Tracheal epithelial cell (primary cell): ENCODE measurements at places on chromosomes 3 and 15. TPM values are rescaled to one million over a fixed set of nuclear protein-coding genes. Genes with fewer than 3 reads are reported as not detected.

Gene GMPS
- 35.9 and 44.5 TPM in 2 replicates for total RNA-seq

Gene DLEC1
- not detected in 2 replicates for total RNA-seq

Gene RTP1
- total RNA-seq: not detected in 2 replicates

Gene PLXNB1
- total RNA-seq: 74.7 and 103 TPM in 2 replicates

Gene C2CD4A
- total RNA-seq: 0.21 and 0.48 TPM in 2 replicates

Gene PARP15
- not detected in 2 replicates for total RNA-seq

Gene P2RY1
- total RNA-seq: 5.1 and 21.1 TPM in 2 replicates

Gene SI
- not detected in 2 replicates for total RNA-seq

Gene CLDN11
- total RNA-seq: 0.43 and 7.5 TPM in 2 replicates

Gene FHIT
- total RNA-seq: 2.7 and 3.4 TPM in 2 replicates

Gene CYP8B1
- total RNA-seq: not detected in 2 replicates

Gene HTR3E
- not detected in 2 replicates for total RNA-seq

Gene PTPN23
- 14.9 and 16.8 TPM in 2 replicates for total RNA-seq

Gene CCDC80
- total RNA-seq: 3.0 and 26.5 TPM in 2 replicates

Gene NR2E3
- total RNA-seq: under 0.01 TPM in 1 of 2 replicates, not detected in the other

Gene LRRC28
- 11.3 and 18.8 TPM in 2 replicates for total RNA-seq

Gene MLF1
- total RNA-seq: 4.9 and 10.4 TPM in 2 replicates

Gene CCR1
- total RNA-seq: not detected in 2 replicates

Gene ZPLD1
- 1.7 and 12.8 TPM in 2 replicates for total RNA-seq

Gene RBMS3
- 3.2 and 19.3 TPM in 2 replicates for total RNA-seq

Gene CD200R1
- total RNA-seq: 0.24 TPM in 1 of 2 replicates, not detected in the other

Gene FBXW12
- total RNA-seq: not detected in 2 replicates

Gene CCDC39
- not detected in 2 replicates for total RNA-seq

Gene JMJD7
- 10.8 and 34.3 TPM in 2 replicates for total RNA-seq

Gene IGSF11
- total RNA-seq: not detected in 2 replicates

Gene EPHA3
- under 0.01 and 0.48 TPM in 2 replicates for total RNA-seq

Gene C3orf22
- not detected in 2 replicates for total RNA-seq

Gene DISP2
- total RNA-seq: under 0.01 TPM in 2 replicates

Gene NR1I2
- total RNA-seq: not detected in 2 replicates

Gene EXD1
- 0.21 and 0.72 TPM in 2 replicates for total RNA-seq

Gene ZNF80
- not detected in 2 replicates for total RNA-seq

Gene ARID3B
- total RNA-seq: 2.8 and 5.1 TPM in 2 replicates

Gene FAM227B
- total RNA-seq: 2.2 and 2.8 TPM in 2 replicates

Gene GPR171
- total RNA-seq: not detected in 2 replicates

Gene CCR8
- not detected in 2 replicates for total RNA-seq

Gene ZIC4
- not detected in 2 replicates for total RNA-seq

Gene CSPG4
- 2.1 and 22.7 TPM in 2 replicates for total RNA-seq

Gene CD200
- under 0.01 and 1.7 TPM in 2 replicates for total RNA-seq

Gene GOLGA8T
- not detected in 2 replicates for total RNA-seq

Gene LRTM1
- total RNA-seq: not detected in 2 replicates

Gene SLC6A20
- 1.7 TPM in 1 of 2 replicates, not detected in the other for total RNA-seq

Gene PAK2
- 36.4 and 42.9 TPM in 2 replicates for total RNA-seq

Gene GASK1A
- total RNA-seq: 0.48 and 2.6 TPM in 2 replicates

Gene IL17RC
- 23.6 and 46.9 TPM in 2 replicates for total RNA-seq

Gene TLR9
- under 0.01 TPM in 1 of 2 replicates, not detected in the other for total RNA-seq

Gene GRAMD2A
- 1.9 and 9.0 TPM in 2 replicates for total RNA-seq

Gene A4GNT
- total RNA-seq: not detected in 2 replicates

Gene ROPN1B
- 0.24 TPM in 1 of 2 replicates, not detected in the other for total RNA-seq

Gene POPDC2
- total RNA-seq: not detected in 2 replicates
